ENCODE measurements at places on chromosomes 2 and 18.

- no peak for DNase-seq
Measured at GRCh38 chr18:67354091-67354490, 162.4 kb downstream of the DSEL start.

DNA sequence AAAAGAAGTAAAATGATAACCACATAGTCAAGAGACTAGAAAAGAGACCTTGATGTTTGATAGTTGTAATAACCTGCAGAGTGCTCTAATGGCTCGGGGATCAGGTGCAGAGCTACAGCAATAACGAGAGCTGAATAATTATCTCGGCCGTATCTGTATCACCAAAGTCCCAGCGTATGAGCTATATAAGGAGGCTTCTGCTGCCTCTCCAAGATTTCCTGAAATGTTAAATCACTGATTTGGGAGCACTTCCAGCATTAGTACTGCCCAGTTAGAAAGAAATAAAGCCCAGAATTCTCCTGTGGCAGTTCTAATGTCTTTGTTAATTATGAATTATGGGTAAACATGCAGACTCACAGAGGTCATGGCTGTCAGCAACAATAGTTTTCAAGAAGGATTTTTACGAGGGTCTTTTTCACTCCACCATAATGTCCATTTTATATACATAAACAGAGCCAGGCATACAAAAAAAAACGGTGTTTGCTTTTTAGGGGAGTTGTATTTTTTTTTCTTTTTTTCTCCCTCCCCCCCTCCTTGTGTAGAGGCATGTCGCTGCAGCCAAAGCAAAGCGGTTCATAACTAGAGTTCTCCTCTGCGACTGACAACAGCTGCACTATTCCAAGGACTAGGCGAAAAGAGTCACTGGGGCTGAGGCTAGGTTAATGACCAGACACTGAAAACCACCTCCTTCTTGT lies 168.3 kb upstream of the VRK2 start:
- DNase-seq: no peak

DNA sequence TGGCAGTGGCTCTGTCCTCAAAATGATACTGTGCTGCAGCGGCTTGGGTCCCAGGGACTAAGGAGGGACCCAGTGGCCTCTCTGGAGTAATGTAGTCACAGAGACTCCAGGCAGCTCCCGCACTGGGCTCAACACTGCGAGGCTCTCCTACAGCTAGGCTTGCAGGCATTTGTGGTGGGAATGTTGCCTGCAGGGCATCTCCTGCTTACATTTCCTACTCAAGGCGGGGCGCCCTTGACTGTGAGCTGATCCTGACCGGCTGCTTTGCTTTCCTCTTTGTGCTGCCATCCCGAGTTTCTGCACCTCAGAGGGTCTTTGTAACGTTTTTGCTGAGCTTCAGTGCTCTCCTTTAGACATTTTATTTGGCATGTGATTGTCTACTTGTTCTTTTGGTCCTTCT lies 177.4 kb upstream of the FN1 start:
- DNase-seq: no peak

DNA sequence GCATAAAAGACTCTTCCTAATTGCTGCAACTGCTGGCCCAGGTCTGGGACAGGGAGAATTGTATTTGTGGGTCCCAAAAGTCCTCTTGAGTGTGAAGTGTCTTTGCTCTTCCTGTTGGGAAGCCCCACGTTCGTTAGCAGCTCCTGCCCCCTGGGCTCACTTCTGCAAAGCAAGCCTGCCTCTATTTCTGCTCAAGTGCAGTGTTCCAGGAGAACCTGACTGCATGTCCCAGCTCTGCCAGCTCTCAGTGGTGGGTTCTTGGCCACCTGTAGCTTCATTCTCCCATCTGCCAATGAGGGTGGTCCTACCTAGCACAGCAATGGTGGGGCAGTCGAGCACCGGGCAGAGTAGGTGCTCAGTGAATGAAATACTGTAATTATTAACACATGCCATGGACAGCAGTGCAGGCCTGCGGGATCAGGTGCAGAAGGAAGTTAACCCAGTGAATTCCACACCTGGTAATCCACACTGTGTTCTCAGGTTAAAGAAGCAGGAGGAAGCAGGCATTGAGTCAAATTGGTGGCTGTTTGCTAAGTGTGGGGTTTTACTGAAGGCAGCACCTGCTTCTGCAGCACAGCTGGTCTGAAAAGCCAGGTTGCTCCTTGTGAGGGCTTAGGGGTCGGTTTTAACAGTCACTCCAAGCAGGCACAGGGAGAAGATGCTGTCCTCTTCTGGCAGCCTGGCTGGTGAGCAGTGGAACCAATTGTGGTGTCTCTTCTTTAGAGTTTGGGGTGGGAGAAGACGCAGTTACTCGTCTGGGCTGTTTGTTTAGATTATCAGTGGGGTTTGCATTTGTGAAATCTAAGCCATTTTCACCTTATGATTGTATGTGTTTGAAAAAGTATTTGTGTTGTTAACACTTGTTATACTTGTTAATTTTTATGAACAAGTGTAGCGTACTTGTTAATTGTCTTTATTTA lies 54.3 kb downstream of the DGKD start:
- DNase-seq: no peak

DNA sequence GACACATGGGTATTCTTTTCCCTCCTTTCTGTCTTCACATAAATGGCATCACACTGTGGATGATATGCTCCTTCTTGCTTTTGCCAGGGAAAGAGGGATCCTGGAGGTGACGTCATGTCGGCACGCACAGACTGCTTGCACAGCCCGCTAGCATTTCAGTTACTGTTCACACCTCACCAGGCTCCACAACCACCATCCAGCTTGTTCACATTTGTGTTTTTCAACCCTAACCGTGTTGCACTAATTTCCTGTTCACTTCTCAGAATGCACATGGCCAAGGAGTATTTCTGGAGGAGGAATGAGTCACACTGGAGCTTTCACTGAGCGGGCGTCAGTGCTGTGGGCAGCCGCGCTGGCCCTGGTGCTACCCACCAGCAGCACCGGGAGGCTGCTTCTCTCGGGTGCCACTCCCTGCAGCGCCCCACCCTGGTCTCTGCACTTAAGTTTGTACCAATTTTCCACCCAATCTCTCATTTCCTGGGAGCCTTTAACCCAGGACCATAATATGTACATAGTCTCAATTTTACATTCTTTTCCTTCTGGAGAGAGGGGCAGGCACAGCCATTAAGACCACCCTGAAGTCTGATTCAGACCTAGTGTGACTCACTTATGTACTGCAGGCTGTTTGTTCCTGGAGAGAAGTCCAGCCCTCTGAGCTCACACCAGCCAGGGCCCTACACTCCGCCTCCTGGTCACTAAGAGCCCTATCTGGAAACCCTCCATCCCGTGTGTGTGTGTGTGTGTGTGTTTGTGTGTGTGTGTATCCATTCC lies 65.1 kb downstream of the MBP start:
- DNase-seq: no peak

GRCh38 chr2:53473236-53473635 lies 294.4 kb upstream of the CHAC2 start:
- no peak for DNase-seq

GRCh38 chr2:11659115-11659475 lies 10.9 kb downstream of the NTSR2 start:
- no peak for DNase-seq

GRCh38 chr18:48374423-48375149 lies 34.6 kb downstream of the ZBTB7C start:
- DNase-seq: no peak
